ENCODE measurements at places on chromosomes 12 and 14. TPM values are rescaled to one million over a fixed set of nuclear protein-coding genes. Genes with fewer than 3 reads are reported as not detected.

The KRT71 gene
- total RNA-seq, result not detected

The SERPINA3 gene
- total RNA-seq, result not detected

The PELI2 gene
- total RNA-seq, result 44.6 TPM

The GALNT4 gene
- total RNA-seq, result 10.7 TPM
